ENCODE measurements at places on chromosomes 6 and 20.

GRCh38 chr6:79543886-79544285, 6.7 kb upstream of the LCA5 start:
- DNase-seq: no peak

DNA sequence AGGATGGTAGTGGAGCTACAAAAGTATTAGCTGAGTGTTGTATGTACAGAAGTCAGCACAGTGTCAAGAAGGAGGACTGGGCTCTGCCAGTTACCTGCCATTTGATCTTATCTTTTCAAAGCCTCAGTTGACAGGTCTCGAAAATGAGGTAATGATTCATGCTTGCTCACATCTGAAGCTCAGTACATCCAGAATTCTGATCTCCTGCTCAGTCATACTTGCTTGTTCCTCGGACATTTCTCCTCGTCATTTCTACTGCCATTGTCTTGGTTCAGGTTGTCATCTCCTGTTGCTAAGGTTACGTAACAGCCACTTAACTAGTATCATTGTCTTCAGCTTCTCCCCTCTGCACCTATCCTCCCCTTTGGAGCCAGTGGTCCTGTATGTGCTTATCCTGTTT, 89.5 kb downstream of the SLX4IP start:
- no peak for DNase-seq

DNA sequence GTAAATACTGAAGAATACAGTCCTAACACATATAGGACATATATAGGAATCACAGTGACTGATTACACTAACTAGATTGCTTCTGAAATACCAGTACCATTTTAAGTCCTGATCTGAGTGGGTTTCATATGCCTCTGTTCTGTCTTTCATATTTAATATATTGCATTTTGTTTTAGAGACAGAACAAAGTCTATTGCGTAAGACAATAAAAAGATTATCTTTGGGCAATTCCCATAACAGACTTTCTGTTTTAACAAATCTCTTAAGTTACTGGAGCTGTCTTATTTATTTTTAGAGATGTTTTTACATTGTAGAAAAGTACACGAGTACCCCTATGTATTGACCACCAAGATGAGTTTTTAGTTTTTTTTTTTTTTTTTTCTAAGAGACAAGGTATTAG, 29.6 kb downstream of the ANKRD6 start:
- no peak for DNase-seq

DNA sequence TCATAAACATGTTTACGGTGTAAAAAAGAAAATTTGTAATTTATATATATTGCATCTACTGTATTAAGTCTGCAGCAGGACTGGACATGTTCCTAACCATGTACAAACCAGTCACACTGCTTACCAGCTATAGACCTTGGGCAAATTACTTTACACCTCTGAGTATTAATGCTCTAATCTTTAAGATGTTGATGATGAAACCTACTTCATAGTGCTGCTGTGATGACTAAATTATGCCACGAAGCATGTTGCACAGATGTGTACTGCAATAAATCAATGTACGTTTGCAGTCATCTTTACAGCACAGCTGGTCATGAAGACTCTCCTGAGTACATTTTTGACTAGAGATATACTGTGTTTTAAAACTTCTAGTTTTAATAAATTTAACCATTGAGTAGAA, 42.6 kb downstream of the PRKN start:
- no peak for DNase-seq

- no peak for DNase-seq
Observed at GRCh38 chr6:155273431-155273830, 9.6 kb downstream of the CLDN20 start.

GRCh38 chr6:133277900-133278545, 36.9 kb downstream of the EYA4 start:
- no peak for DNase-seq

DNA sequence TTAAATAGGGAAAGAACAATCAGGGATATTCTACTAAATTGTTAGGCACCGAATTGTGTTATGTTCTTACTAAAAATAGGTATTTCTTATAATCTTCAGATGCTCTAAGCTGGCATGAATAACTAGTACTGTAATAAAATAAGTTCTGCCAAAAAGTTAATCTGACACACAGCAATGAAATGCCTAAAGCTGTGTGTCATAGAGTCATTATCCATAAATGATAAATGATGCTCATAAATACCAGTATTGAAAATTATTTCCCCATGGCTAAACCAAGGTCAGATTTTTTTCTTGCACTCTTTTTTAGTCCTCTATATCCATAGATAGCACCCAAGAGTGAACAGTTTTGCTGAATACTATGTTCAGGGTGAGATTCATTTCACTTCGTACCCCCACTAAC, 11.7 kb upstream of the PRIM2 start:
- DNase-seq: no peak

GRCh38 chr6:139917951-139918630, 543.6 kb upstream of the CITED2 start:
- no peak for DNase-seq

- DNase-seq: no peak
Observed at GRCh38 chr20:15928946-15929345, 644.3 kb downstream of the KIF16B start.

GRCh38 chr20:5836569-5836968, 86.4 kb downstream of the SHLD1 start:
- no peak for DNase-seq

- DNase-seq: peak; percentile 56
Observed at GRCh38 chr6:44172731-44173500, 14.3 kb downstream of the CAPN11 start.

DNA sequence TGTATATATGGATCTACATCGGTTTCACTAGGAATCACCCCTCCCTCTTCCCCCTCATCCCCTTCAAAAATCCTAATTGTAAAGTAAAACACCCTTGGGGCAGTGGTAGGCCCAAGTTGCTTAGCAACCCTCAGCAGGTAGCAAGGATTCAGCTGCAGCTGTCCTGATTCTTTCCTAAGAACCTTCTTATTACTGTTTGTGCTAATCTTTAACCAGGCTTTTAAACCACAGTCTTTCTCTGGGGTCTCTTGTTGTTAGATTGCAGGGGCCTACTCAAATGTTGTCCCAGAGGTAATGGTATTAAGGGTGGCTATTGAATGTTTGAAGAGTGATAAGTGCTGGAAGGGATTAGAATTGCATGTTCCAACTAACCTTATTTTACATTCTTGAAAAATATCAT, 46.4 kb downstream of the PRL start:
- no peak for DNase-seq

Measured in activated T-helper 9 cell treated with anti-CD3 and anti-CD28 coated beads, Interleukin-2, amount 50 U/mL, for 16 hours (primary cell).